ENCODE measurements at places on chromosomes 7 and 10.

- peak; percentile 50 for DNase-seq
These were observed 70.8 kb downstream of the XPNPEP1 start for GRCh38 chr10:109852475-109853037.

GRCh38 chr10:22693371-22693784 is 21.0 kb downstream of the PIP4K2A start:
- no peak for DNase-seq

DNA sequence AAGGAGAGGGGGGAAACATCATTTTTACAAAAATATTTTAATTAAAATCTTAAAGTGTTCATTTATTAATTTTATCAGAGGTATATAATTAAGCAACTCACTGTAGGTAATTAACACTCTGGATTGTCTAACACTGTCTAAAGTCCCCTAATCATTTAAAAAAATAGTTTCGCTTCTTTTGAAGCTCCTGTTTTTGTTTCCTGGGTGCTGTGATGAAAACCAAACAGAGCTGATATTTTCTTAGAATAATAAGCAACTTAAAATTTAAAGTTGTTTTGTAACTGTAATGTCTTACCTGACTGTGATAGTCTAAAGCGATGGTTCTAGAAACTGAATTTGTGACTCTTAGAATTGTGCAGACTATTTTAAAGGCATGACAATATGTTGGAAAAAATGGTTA is 961.0 kb downstream of the GATA3 start:
- no peak for DNase-seq

DNA sequence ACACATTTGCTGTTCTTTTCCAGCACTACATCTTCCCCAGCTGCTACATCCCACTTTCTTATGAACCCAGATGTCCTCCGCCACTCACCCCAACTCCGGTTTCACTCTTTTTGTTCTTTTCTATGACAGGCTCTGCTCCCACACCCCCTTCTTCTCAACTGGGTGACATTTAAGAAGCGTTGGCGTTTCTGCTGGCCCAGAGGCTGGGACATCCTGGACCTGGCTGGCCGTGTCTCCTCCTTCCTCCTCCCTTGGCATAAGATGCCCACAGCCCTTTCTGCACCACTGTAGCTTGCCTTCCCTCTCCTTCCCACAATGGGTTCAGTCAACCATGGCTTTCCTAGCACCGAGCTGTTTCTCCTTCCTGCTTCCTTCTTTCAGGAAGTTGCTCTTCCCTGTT is 9.4 kb upstream of the CALML5 start:
- no peak for DNase-seq

DNA sequence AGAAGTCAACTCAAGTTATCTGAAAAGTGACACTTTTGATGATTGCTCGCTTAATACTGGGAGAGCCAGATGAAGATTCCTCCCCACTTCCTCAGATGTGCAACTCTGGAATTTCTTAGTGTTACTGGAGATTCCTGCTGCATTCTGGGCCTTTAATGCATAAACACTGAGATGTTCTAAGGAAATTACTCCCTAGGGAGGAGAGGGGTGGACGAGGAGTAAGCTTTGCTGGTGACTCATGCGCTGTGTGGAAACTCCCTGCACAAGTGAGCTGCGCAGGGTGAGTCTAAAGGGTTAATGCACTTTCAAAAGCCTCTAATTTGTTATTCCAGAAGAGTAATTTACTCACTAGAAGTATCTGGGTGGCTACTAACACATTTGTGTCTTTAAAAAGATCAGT is 46.3 kb downstream of the EGFR start:
- no peak for DNase-seq

GRCh38 chr10:44854693-44855350 is 56.3 kb upstream of the TMEM72 start:
- no peak for DNase-seq

DNA sequence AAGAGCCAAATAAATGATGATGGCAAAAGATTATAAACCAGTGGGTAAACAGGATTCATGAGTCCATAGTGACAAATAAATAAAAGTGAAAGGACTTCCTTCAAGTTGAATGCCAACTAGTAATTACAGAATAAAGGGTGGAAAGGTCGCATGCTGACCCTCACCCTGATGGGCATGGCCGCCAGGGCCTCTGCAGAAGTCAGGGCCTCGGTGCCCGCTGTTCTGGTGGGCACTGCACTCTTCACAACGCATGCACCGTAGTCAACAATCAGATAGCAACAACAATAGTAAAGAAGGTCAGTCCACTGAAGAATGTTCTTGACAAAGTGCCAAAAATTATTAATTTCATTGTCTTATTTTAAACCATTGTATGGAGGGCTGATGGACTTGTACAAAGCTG is 123.2 kb upstream of the LANCL2 start:
- no peak for DNase-seq

DNA sequence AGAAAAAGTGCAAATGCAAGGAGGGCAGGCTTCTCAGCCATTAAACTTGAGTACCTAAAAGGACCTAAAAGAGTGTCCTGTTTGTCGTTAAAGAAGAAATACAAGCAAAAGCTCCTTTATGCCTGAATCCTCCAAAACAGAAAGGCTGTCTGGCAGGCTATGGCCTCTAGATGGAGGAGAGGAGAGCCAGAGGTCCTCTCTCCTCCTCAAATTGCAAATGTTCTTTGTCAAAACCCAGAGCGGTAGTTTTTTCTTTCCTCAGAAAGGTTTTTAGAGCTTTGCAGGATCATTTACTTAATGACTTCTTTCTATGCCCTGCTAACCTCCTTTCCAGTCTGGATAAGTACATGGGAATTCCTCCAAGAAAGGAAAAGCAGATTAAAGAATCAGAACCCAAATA is 1.9 kb upstream of the SORCS1 start:
- no peak for DNase-seq

DNA sequence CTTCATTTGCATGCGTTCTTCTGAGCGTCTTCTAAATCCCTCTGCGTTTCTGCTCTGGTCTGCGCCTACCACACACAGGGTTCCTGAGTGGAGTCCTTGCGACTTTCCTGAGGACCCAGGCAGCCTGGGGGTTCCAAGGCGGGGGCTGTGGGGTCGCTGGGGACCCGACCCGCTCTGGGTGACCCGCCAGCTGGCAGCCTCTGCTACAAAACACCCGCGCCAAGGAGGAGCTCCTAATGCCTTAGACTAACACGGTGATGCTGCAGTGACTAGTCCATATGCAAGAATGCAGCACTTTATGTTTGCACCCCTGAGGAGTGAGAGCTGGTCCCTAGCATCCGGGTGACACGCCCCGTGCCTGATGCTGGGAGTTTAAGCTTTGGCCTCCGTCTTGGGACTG is 367.0 kb upstream of the POM121L12 start:
- no peak for DNase-seq

DNA sequence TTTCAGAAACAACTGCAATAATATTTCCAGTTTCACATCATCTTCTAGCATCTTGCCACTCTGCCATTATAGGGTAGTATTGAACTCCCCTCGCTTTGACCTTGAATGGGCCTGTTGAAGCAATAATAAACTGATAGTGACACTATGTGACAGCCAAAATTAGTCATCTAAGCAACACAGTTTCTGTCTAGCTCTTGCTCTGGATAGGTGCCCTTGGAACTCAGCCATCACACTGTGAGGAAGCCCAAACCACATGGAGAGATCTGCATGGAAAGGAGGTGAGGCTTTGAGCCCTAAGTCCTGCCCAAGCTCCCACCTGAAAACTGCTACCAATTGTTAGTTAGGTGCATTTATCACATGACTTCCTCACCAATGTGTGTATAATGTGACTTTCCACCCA is 18.1 kb upstream of the KCND2 start:
- no peak for DNase-seq

DNA sequence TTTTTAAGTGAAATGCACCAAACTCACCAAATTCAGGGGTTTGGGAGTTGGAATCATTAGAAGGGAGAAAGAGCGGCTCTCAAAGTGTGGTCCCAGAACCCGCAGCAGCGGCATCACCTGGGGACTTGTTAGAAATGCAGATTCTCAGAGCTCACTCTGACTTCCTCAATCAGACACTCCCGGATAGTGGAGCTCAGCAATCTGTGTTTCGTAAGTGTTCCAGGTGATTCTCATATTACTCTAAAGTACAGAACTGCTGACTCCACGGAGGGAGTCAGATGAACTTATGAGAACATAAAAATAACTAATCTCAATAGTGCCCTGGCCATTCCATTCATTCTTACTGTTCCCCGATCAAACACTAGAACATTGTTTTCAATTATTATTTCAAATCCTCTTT is 358.7 kb upstream of the MYO3A start:
- DNase-seq, result no peak

GRCh38 chr7:28155964-28156363 is 24.6 kb downstream of the JAZF1 start:
- peak; percentile 15 for DNase-seq

DNA sequence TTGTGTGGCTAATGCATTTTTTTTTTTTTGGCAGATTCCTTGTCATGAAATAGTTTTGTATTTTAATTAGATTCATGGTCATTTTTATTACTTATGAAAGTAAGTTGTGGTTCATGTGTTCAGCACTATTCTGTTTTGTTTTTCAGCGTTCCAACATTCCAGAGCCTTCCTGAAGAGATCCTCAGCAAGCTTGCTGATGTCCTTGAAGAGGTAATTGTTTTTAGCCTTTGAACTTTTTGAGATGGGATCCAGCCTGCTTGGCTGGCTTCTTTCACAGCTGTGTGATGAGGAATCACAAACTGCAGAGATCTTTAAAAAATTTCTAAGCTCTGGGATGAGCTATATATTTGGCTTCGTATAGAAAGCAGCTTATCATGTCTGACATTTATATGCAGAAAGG is 208.0 kb upstream of the CSTF2T start:
- DNase-seq, result no peak

- peak; percentile 79 for DNase-seq
These were observed 243.1 kb upstream of the AOAH start for GRCh38 chr7:36967387-36967786.

GRCh38 chr10:103637011-103637410 is 143.5 kb downstream of the NEURL1 start:
- no peak for DNase-seq

DNA sequence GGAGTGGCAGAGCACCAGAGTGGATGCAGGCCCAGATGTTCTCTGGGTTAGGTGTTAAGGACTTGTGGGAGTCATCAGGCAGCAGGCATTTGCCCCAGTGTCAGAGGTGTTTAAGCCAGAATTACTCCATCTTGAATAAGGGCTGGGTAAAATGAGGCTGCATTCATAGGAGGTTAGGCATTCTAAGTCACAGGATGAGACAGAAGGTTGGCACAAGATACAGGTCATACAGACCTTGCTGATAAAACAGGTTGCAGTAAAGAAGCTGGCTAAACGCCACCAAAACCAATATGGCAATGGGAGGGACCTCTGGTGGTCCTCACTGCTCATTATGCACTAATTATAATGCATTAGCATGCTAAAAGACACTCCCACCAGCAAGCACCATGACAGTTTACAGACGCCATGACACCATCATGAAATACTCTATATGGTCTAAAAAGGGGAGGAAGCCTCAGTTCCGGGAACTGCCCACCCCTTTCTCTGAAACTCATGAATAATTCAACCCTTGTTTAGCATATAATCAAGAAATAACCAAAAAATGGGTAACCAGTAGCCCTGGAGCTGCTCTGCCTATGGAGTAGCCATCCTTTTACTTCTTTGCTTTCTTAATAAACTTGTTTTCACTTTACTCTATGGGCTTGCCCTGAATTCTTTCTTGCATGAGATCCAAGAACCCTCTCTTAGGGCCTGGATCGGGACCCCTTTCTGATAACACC is 882 bp upstream of the LRRC61 start:
- peak; percentile 29 for DNase-seq

DNA sequence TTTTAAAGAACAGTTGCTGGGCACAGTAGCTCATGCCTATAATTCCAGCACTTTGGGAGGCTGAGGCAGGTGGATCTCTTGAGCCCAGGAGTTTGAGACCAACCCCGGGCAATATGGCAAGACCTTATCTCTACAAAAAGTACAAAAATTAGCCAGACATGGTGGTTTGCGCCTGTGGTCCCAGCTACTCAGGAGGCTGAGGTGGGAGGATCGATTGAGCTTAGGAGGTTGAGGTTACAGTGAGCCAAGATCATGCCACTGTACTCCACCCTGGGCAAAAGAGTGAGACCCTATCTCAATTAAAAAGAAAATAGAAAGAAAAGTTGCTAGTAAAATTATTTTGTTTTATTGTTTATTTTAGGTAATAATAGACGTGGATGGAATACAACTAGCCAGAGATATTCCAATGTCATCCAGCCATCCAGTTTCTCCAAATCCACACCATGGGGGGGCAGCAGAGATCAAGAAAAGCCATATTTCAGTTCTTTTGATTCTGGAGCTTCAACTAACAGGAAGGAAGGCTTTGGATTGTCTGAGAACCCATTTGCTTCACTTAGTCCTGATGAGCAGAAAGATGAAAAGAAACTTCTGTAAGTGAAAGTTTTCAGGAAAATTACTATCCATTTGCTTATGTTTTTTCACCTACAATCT is 3.0 kb downstream of the NUP42 start:
- peak; percentile 49 for DNase-seq

DNA sequence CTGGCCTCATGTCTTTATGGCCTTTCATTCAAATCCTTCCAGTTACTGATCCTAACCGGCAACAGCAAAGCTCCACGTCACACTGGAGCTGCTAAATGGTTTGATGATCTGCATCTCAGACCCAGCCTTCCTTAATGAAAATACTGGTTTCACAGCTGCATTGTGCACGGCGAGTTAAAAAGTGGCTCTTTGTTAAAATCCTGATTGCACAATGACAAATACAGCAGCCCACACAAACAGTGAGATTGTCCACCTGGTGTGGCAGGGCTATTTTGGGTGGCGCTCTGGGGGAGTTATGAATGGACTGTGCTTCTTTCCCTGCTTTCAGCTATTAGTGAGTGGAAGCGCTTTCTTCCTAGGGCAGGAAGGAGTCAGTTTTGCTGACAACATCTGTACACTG is 63.4 kb upstream of the C1QL3 start:
- DNase-seq, result peak; percentile 24
